ENCODE measurements at places on chromosomes 5 and 9.

GRCh38 chr5:6783787-6784186, 70.6 kb downstream of the TENT4A start:
- no peak for DNase-seq

DNA sequence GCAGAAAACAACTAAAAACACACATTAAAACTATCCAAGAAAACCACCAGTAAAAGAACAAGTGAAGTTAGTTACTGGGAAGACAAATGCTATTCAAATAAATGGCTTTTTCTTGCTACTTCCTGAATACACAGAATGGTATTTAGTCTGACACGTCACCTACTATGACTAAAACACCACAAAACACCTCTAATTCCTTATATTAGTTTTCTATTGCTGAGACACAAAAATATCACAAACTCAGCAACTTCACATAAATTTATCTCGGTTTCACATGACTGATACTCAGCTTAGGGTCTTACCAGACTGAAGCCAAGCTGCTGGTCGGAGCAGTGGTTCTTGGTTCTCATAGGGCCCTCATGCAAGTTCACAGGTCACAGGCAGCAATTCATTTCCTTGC, 5.4 kb downstream of the DMAC1 start:
- no peak for DNase-seq

- no peak for DNase-seq
Observed at GRCh38 chr5:176463113-176463764, 15.1 kb downstream of the FAF2 start.

DNA sequence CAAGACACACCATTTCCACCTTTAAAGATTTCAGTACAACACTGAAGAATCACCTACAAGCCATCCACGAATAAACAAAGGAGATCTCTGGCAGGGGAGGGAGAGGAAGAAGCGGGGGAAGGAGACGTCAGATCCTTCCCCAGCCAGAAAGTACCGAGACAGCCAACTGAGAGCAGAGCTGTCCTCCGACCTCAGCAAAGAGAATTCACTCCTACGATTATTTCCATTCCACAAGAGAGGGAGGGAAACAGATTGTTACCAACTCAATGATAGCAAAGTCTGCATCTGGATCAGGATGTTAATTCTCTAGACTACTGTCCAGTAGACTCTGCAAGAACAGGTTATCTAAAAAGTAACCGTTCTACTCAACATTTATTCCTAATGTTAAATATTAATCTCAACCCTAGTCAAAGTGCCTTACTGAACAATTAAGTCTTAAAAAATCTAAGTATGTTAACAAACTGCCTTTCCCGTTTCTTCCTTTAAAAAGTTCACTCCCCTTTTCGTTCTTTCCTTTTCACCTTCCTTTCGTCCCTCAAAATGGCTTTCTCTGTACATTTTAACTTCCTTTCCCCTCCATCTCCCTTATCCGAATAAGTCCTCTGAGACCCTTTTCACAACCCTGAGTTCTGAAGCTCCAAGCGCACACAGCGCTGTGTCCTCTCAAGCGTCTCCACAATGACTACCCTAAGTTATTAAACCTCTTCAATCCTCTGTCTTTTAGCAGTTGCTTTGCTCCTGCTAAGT, 1.4 kb downstream of the CHD1 start:
- DNase-seq: no peak

- DNase-seq: no peak
Observed at GRCh38 chr9:34963552-34963951, 5.5 kb downstream of the PHF24 start.

DNA sequence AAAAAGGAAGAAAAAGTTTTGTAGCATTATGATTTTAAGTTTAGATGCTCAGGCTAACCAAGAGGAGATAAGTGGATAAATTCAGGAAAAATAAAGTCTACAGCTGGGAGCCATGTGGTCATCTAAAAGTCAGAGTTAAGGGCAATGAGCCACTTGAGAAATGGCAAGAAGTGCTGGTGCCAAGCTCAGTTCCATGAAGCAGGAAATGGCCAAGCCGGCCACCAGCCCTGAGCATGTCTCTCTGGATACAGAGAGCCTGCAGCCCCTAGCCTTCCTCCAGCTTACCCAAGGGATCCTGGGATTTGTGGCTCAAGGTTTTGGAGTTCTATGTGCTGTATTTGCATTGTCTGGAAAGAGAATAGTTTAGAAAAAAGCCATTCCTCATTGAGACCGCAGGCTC, 12.2 kb upstream of the S1PR3 start:
- DNase-seq: no peak

DNA sequence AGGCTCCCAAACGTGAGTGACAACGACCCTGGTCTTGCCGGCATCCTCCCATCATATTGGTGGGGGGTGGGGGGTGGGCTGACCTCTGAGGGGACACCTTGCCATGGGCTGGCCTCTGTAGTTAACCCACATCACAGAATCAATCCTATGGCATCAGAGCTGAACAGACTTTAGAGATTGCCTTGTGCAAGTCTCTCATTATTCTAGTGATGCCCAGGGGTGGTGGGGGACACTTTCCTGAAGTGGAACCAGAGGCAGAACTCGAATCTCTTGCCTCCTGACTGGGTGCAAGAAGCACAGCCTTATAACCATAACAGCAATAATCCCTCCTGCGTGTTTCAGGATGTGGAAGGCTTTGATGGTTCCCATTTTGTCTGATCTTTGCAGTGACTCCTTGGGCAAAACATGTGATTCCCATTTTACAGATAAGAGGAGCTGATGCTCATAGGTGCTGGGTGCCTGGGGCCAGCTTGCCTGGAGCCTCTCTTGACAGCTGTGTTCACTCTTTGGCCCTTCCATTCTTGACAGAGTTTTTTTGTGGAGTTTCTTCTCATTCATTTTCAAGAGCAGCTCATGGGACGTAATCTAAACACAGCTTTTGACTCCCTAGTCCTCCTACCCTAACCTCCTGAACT, 18.6 kb upstream of the PITX1 start:
- no peak for DNase-seq

DNA sequence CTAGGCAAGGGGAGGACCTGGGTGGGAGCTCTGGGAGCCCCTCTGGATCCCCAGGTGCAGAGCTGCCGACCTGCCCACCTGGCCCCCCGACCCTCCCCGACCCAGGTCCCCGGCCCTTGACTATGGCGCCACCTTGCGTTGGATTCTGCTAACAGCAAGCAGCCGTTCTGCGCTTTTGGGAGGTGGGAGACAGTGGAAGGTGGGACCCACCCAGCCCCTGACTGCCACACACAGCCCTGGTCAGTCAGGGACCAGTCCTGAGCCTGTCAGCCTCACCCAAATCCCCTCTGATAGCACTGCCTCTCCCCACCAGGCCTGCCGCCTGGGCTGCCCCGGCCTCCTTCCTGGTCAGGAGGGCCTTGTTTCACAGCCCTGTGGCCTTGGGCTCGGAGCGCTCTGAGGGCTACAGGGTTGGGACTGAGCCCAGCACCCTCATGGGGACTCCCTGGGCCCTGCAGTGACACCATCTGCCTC, 77.9 kb downstream of the HMCN2 start:
- DNase-seq: peak; percentile 9

DNA sequence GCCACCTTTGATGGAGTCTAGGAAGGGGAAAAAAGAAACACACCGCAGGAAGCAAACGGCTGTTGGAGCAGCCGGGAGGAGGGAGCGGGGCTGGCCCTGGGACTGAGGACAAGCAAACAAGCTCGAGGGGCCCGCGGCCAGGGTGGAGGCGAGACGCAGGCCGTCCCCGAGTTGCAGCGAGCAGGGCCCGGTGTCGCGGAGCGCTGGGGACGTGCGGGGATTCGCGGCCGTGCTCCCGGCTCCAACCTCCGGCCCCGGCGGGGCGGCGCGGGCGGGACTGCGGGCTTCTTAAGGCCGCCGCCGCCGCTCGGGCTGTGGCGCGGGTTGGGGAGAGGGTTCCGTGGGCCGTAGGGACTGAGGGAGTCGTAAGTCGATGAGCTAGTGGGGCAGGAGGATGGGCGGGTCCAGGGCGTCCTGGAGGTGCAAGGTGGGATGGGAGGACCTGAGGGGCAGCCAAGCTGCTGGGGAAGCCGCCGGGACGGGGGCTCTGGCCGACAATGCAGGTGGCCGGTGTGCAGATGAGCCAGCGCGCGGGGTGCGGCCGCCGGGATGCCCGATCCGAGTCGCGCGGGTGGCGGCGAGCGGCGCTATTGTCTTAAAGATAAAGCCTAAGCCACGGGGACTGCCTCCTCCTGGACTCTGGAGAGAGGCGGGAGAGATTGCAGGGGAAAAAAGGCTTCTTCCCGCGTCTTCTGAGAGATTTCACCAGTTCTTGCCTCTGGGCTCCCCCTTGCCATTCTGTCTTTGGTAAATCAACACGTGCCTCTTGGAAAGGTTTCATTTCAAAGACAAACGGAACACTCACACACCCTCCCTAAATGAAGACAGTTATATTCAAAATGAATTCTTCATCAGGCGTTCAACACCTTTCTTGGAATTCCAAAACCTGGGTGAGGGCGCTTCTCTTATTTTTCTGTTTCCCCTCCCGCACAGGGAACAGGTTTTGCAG, 1.6 kb upstream of the HAPLN1 start:
- DNase-seq: no peak

GRCh38 chr9:37963936-37964739, 60.2 kb upstream of the SLC25A51 start:
- no peak for DNase-seq

DNA sequence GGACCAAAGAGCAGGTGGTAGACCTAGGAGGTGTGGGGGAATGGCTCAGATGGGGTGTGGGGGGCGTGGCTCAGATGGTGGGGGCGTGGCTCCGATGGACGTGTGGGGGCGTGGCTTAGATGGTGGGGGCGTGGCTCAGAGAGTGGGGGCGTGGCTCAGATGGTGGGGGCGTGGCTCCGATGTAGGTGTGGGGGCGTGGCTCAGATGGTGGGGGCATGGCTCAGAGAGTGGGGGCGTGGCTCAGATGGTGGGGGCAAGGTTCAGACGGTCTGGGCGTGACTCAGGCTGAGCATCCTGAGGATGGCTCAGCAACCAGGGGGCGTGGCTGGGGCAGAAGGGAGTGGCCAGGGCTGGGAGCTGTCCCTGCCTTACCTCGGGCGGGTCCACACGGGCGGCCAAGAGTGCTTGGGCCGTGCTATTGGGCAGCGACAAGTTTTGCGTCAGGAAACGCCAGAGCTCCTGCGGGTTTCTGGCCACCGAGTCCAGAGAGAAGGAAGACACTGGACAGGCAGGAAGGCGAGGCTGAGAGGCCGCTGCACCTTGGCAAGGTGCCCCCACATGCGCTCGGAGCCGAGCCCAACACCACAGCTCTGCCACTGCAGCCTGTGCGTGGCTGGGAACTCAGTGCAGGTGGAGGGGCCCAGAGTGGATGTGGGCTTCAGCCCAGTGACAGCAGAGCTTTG, 5.9 kb downstream of the ABCA2 start:
- no peak for DNase-seq

- no peak for DNase-seq
Observed at GRCh38 chr5:14902826-14903560, 31.4 kb upstream of the ANKH start.

DNA sequence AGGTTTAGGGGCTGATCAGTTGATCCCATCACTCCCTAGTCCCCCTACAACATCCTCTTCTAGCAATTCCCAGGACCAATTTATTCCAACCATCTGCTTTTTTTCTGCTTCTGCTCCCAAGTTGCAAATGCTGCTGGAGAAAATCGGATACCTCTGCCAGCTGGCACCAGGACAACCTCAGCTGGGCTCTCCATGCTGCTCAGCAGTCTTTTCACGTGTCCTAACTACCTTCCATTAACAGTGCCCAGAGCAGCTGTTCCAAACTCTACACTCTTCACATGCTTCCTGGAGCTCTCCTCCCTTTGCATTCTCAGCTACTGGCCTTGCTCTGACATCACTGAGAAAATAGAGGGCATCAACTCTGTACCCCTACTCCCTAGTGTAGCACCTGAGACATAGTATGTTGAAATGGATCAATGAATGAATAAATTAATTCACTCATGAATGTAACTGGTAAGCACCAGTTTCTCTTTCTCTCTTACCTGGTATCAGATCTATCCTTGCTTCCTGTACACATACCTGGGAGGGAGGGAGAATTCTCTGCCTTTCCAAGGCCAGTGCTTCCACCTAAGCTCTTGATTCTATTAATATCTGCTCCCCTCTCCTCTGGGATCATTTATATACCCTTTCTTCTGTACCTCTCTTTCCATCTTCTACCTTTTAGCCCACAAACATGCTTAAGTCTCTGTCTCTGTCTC, 191.0 kb downstream of the RAB3C start:
- DNase-seq: no peak

GRCh38 chr5:27377626-27378025, 339.2 kb upstream of the CDH9 start:
- DNase-seq: no peak

DNA sequence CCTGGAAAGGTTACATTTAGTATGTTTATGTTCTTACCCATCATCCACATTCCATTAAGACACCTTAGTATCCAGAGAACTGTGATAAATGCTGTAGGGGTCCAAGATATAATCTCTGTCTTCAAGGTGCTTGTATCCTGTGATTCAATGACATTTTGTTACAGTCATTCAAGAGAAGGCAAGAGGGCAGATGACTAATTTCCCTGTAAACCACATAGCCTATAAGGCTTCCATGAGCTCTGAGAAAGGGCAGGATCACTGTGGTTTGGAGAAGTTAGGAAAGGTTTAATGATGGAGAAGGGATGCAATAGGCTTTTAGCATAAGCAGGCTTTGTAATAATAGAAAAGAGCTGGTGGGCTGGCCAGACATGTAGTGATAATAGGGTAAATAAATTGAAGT, 40.0 kb downstream of the PAPPA start:
- DNase-seq: no peak

GRCh38 chr5:37723162-37723961, 116.5 kb downstream of the GDNF start:
- no peak for DNase-seq

DNA sequence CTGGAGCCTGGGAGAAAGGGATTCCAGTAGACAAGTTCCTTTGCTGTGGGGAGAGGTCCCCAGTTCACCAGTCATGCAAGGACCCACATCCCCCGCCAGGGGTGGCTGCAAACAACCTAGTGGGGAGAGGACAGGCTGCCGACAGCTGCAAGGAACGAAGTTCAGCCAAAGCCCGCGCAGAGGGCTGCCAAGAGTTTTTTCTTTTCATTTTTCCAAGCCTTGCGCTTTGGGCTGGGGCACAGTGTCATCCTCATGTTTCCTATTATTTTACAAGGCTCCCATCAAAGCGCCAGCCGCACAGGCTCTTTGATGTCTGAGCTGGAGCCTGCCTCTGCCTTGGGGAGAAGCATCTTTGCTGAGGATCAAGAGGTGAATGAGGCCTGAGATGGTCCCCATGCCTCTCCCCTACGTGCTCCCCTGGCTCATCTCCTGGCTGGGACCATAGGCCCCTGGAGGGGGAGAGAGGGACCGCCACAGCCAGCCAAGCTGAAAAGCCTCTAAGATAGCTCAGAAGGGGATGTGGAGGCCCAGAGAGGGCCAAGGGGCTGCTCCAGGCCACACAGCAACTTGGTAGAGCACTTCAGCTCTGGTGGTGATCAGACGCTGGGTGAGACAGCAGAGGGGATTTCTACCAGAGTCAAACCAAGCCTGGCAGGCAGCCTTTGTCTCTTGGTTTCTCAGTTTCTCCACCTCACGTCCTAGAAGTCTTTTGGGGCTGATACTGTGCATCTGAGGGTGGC, 50.4 kb upstream of the SYNPO start:
- DNase-seq: no peak

- DNase-seq: no peak
Observed at GRCh38 chr5:96855031-96855872, 21.0 kb upstream of the ERAP2 start.

GRCh38 chr9:122845116-122845515, 16.7 kb upstream of the PDCL start:
- DNase-seq: no peak

All from activated CD4-positive, alpha-beta T cell treated with anti-CD3 and anti-CD28 coated beads, Interleukin-2, amount 50 U/mL, for 24 hours (primary cell).